ENCODE measurements at places on chromosomes 16 and 17.

DNA sequence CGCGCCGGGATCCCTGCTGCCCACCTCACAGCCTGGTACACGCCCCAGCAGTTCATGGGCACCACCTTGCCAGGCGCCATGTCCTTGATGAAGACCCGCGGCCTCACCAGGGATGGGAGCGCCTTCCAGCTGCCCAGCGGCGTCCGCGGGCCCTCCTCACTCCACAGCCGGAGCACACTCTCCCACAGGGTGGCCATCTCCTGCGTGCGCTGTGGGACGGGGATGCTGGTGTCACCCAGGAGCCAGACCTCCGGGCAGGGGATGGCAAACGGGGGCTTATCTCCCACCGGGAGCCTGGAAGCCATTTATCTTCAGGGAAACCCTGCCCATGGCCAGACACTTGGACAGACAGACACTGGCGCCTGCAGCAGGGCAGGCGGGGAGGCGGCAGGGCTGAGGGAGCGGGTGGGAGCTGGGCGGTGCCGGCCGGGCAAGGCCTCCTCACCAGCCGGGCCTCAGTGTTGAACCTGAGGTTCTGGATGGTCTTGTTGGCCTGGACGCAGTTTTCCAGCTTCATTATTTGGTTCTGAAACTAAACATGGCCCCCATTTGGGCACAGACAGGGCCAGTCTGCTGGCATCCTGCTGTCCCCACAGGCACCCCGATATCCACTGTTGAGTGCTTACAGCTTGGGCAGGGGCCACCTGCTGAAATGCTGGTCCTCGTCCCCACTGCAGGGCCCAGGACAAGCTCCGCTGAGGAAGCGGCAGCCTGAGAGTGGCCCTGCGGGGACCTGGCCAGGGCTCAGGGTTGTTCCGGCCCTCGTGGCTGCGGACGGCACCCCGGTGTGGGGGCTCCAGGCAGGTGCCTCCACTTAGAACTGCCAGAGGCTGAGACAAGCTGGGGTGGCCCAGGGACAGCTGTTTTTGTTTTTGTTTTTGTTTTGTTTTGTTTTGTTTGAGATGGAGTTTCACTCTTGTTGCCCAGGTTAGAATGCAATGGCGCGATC, 4.0 kb downstream of the PERCC1 start:
- no peak for DNase-seq

GRCh38 chr17:80952291-80952690, 39.4 kb upstream of the CHMP6 start:
- DNase-seq, result no peak

- DNase-seq, result no peak
Measured at GRCh38 chr16:58105631-58106030, 23.6 kb downstream of the CFAP20 start.

GRCh38 chr17:18156171-18156975, 27.3 kb upstream of the ALKBH5 start:
- no peak for DNase-seq

DNA sequence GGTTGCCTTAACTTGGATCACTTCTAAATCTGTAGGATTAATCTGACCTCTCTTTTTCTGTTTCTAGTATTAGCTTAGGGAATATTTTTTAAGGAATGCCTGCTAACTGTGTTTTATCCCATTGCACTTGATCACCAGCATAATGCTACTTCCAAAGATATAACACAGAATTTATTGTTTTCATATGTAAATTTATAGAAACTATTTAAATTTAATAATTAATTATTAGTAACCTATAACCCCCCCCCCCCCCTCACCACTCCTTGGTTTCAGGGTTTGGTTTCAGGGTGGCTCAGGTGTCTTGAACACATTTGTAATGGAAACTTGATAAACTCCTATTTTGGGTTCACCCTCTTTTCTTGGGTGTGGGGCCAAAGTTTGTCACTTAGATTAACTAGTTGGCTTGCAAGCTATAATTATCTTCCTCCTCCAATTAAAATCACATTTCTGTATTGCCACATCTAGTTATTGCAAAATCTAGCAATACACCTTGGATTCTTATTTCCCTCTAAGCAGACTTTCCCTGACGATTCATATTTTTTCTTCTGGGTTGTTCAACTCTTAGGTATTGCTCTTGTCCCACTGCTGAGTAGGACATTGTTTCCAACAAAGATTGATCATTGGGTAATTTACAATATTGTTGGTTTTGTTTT, 18.3 kb downstream of the KRT12 start:
- DNase-seq, result no peak

DNA sequence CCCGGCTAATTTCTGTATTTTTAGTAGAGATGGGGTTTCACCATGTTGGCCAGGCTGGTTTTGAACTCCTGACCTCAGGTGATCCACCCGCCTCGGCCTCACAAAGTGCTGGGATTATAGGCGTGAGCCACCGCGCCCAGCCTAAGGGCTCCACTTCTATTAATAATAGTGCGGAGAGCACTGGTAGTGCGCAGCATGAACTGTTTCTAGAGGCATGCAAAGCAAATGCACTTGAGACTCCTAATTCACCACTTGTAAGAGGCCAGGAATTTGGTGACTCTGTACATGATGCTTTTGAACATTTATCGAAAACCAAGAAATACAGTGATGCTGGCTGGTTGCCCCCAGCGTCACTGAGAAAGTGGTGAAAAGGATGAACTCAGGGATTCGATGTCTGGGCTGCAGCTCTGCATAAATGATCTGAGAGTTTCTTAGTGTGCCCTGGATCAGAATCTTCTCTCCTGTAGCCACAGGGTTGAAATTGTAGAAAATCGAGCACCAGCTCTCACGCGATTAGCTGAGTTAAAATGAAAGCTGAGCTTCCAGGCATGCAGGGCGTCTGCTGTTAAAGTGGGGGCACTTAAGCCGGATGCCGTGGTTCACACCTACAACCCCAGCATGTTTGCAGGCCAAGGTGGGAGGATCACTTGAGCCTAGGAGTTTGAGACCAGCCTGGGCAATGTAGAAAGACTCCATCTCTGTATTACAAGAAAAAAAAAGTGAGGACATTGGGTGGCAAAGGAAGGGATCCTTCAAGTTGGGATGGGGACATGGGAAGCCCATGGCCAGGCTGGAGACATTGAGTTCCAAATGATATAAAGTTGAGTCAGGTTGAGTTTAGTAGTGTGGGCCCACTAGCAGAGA, 4.8 kb downstream of the RNF213 start:
- DNase-seq, result no peak

- DNase-seq, result peak; percentile 26
Measured at GRCh38 chr17:40854175-40854814, 12.7 kb downstream of the KRT12 start.

- no peak for DNase-seq
Measured at GRCh38 chr17:34827008-34827407, 134.3 kb downstream of the CCT6B start.

DNA sequence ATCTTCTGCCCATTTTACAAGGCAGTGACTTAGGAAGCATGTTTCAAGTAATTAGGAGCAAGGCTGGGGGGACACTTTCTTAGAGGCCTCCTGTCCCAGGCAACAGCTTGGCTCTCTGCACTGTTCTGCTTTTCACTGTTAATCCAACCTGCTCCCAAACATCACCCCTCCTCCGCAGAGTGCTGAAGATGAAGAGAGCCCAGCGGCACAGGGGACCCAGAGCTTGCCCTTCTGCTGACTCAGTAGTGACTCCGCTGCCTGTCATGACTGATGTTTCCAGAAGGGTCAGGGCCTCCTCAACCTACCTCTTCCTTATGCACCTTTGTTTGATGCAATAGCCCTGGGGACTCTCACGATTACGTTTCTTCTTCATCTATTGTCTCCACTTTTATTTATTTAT, 38.9 kb upstream of the NDRG4 start:
- no peak for DNase-seq

- DNase-seq, result no peak
Measured at GRCh38 chr17:80873307-80873951, 118.2 kb upstream of the CHMP6 start.

DNA sequence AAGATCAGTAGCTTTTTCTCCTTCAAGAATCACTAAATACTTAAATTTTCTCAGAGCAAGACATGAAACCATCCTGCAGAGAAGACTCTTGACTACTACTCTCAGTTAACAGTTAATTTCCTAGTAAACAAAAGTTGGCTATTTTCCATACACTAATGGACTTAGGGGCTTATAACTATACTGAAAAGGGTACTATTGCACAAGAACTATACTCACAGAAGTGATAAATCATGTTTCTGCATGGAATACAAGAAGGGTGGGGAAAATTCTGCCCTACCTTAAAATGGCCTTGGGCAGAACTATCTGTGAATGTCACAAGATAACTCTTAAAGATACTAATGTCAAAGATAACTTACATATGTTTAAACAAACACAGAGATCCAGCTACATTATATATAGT, 12.5 kb downstream of the ZNF652 start:
- no peak for DNase-seq

DNA sequence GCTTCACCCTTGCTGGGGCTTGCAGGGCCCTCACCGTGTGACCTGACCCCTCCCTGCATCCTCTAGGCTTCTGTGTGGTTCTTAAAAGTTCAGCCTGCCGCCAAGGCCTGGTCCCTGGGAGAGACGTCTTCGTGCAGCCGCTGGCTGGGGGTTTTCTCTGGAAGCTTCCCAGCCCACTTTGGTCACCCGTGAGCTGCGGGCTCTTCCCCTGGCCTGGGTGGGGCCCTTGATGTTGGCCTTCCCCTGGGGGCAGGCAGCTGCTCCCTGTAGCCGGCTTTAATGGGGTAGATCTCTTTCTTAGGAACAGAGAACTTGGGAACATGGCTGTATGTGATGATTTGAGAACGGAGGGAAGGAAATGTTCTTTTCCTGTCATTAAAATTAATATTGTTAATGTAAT, 32.7 kb downstream of the ZNF750 start:
- DNase-seq, result no peak

- no peak for DNase-seq
Measured at GRCh38 chr17:17824119-17824782, 12.5 kb downstream of the SREBF1 start.

- DNase-seq, result peak; percentile 6
Measured at GRCh38 chr17:15502369-15503112, 35.1 kb upstream of the CDRT4 start.

DNA sequence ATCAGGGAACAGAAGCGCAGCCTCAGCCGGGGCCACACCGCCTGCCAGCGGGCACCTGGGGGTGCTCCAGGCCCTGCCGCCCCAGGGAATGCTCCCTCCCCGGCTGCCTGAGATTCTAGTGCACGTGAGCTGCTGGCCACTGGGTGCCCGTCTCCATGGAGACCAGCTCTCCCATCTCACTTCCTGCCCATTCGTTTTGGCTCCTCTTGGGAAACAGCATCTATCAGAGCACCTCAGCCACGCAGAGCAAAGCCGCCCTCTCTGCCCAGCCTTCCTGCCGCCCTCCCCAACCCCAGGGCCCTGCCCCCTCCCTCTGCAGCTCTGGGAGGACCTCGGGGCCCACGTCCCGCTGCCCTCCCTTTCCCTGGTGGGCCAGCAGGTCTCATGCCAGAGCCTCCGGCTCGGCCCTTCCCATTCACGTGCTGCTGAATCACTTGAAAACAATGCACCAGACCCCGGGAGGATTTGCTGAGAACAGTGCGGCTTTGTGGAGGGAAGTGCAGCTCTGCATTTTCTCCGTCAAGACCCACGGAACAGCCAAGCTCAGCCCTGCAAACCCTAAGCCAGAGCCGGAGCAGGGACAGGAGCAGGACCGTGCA, 19.4 kb downstream of the CEP295NL start:
- DNase-seq, result no peak

DNA sequence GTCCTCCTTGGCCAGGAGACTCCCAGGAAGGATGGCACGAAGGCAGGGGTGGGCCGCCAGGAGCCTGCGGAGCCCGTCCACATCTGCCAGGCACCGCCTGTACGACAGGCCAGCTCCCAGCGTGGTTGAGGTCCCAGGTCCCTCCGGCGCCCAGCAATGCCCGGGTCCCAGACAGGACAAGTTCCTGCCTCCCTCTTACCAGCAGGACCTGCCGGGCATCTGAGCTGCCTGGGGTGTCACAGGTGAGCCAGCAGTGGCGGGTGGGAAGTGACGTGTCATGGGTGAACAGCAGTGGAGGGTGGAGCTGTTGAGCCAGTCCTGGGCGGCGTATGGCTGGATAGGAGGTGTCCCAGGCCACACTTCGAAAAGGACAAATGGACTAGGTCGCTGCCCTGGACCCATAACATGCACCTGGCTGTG, 15.7 kb upstream of the BAHCC1 start:
- DNase-seq, result no peak

GRCh38 chr17:80294653-80295052, 34.0 kb downstream of the RNF213 start:
- DNase-seq, result no peak

- DNase-seq, result peak; percentile 14
Measured at GRCh38 chr17:60079401-60080243, 901 bp upstream of the HEATR6 start.

DNA sequence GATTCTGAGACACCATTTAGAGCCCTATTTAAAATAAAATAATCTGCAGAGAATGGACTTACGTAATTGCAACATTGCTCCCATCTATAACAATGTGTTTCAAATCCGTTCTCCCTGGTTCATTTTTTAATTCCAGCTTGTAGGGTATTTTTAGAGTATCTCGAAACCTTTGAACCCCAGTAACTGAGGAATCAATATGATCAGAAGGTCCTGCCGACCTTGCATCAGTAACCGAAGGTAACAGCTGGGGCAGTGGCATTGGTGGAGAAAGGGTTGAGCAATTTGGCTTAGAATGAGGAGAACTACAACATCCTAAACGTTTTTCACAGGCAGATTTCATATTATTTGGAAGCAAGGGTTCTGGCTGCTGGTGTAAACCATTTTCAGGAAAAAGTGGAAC, 49.3 kb downstream of the N4BP1 start:
- DNase-seq, result no peak

DNA sequence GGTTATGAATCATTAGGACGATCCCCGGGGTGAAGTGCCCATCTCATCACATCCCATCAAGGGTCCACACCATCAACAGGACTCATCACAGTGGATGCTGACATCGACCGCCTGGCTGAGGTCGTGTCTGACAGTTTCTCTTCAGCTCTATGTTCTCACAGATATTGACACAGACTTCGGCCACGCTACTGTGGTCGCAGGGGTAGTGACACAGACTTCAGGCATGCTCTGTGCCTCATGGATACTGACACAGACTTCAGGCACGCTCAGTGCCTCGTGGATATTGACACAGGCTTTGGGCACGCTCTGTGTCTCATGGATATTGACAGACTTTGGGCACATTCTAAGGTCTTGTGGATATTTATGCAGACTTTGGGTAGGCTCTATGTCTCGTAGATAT, 50.1 kb downstream of the KLHDC4 start:
- no peak for DNase-seq
